ENCODE measurements at places on chromosomes 2 and 18. TPM values are rescaled to one million over a fixed set of nuclear protein-coding genes. Genes with fewer than 3 reads are reported as not detected.
A peak's percentile ranks its signal among the peaks of the same experiment; 100 is the strongest.

Gene LIPG
- 13.2 TPM for total RNA-seq

Gene LAMA1
- 95.4 TPM for total RNA-seq

Gene TXNDC2
- not detected for total RNA-seq

Gene KCNK3
- total RNA-seq: not detected

GRCh38 chr18:8734496-8734895 is 29.1 kb downstream of the MTCL1 start:
- no peak for DNase-seq

DNA sequence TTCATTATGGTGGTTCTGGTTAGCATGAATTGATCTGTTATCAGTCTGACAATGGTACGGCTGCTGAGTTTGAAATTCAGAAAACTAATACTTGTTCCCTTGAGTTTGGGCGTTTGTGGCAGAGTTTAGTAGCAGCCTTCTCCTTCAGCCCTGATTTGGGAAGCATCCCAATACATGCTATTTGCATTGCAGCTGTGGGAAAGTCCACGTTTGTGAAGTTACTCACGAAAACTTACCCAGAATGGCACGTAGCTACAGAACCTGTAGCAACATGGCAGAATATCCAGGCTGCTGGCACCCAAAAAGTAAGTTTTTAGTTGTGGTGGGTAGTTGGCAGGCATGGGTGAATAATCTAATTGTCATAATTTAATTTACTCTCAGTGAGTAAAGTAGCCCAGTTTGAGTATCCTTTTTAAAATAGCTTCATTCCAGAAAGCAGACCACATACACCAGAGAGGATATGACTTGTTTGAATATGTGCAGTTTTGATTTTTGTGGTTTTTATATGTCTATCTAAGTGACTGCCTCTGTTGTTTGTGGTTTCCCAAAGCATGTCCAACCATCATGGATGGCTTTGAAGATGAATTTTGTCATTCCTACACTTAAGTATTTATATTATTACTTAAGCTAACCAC is 12.2 kb downstream of the DGUOK start:
- no peak for DNase-seq

DNA sequence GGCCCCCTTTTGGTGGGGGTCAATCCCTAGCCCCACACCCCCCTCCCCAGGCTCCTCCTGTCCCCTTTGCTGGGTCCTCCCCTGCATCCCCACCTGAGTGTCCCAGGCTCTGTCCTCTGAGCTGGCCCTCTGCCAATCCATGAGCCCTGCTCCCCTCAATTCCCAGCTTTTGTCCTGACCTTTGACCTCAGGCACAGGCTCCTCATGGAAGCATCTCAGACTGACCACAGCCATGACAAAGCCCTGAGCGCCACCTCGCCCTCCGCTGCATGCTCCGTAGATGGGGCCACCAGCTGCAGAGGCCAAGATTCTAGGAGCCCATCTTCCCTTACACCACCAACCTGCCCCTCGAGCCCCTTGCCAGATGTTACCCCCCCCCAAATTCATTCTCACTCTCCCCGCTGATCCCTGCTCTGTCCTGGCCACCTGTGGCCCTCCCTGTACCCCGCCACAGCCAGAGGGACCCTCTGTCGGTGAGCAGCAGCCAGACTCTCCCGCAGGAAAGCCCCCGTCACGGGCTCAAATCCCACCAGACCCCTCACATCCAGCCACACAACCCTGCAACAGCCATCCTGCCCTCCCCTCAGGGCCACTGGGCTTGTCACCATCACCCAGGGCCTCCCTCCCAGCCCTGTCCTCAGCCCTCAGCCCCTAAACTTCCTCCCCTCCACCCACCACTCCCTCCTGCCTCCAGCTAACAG is 206.0 kb downstream of the MGAT5 start:
- DNase-seq: no peak

- no peak for DNase-seq
These were observed 3.6 kb downstream of the ZAP70 start for GRCh38 chr2:97716695-97717612.

GRCh38 chr2:200345975-200346374 is 39.5 kb downstream of the SPATS2L start:
- no peak for DNase-seq

DNA sequence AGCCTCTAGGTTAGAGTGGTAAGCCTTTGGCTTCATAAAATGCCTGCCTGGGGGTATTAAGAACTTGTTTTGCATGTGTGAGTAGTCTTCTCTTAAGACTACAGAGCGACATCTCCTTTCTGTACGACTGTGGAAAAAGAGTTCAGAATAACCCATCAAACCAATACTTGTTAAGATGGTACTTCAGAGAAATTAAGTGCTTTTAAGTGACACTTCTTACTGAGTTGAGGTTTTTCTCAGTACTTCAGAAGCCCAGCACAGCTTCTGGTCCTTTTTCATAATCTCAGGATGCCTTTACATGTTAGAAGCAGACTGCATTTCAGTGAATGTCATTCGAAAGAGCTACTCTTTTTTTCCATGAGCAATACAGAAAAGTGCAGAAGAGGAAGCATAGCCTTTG is 10.8 kb downstream of the XRCC5 start:
- no peak for DNase-seq

DNA sequence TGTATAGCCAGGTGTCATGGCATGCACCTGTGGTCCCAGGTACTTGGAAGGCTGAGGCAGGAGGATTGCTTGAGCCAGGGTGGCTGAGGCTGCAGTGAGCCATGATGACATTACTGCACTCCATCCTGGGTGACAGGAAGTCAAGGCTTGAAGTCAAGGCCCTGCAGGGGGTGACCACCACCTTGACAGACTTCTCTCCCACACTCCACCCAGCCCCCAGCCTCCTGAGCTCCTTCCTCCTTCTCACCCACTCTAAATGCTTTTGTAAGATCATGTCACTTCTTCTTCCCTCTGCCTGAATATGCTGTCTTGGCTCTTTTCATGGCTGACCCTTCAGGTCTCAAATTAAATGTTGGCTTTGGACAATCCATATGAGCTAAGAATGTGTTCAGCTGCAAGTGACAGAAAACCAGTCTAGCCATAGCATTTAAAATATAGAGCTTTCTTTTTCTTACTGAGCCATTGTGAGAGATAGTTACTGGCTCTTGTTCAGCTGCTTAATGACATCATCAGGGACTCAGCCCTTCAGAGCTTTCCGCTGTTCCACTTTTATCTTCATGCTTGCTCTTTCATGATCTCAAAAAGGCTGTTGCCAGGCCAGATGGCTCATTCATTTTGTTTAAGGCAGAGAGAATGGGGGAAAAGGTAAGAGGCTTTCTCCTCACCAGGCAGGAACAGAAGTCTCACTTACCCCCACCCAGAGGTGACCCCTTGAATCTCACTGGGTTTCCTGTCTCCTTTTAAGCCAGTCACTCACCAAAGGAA is 36.7 kb upstream of the TTC39C start:
- no peak for DNase-seq

DNA sequence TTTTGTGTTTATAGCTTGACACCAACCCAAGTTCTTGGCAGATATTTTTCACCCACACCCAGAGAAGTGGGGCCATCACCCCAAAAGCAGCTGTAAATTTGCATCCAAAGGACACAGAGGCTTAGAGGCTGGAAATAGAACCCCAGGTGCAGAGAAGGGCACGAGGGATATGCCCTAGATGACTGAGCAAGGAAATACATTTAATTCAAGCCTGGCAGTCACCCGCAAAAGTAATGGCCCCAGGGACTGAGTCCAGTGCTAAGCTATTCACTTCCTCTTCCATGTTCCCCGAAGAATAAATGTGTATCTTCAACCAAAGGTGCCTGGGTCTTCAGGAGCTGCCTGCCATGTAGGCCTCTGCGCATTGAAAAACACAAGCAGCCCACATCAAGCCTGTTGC is 14.0 kb upstream of the REG3G start:
- no peak for DNase-seq

- no peak for DNase-seq
These were observed 49.2 kb upstream of the FRZB start for GRCh38 chr2:182915369-182916326.

GRCh38 chr2:142339261-142339660 is 208.4 kb upstream of the LRP1B start:
- DNase-seq: no peak

GRCh38 chr2:216371721-216372702 is at the start of gene MARCHF4:
TSS of gene MARCHF4 (minus strand) at chr2:216372483. CDS start at chr2:216370260, 2,223 bp downstream.
- DNase-seq: peak; percentile 89

DNA sequence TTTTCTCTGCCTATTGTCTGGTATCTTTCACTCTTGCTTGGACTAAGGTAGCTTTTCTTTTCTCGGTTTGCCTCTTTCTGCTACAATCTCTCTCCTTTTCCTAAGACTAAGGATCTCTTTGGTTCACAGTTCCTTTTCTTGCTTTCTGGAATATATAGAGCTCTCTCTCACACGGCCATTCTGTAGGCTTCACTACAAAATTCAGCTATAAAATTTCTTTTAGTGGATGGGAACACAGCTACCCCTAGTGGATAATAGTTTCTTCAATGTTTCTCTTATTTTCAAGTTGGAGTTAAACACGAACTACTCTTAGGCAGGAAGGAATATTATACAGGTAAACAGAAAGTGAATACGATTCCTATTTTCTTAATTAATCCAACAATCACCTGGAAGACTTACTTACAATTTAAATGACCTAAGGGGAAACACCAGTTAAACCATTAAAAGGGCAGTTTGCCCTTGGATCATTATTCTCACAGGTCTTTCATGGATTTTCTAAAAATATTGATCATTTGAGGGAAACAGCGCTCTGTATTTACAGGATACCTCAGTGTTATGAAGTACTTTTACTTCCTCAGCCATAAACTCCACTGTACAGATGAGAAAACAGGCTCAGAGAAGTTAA is 140.5 kb downstream of the LRP2 start:
- DNase-seq: no peak

- DNase-seq: no peak
These were observed 310.5 kb downstream of the PTPRM start for GRCh38 chr18:7877609-7878008.

DNA sequence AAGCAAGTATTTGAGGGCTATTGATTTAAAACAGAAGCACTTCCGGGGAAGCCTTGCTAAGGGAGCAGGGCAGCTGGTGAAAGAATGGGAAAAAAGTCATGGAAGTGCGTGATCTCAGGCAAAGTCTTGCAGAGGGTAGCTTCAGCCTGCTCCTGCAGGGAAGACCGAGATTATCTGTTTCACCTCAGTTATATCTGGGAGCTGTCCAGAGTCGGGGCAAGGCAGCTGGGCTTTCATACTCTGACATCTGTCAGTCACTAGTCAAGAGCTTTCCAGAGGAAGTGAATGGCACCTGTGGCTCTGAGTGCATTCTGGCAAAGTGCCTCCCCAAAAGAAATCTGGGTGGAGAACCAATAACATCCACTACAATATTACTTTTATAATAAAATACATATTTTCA is 8.7 kb downstream of the NXPH2 start:
- peak; percentile 34 for DNase-seq

DNA sequence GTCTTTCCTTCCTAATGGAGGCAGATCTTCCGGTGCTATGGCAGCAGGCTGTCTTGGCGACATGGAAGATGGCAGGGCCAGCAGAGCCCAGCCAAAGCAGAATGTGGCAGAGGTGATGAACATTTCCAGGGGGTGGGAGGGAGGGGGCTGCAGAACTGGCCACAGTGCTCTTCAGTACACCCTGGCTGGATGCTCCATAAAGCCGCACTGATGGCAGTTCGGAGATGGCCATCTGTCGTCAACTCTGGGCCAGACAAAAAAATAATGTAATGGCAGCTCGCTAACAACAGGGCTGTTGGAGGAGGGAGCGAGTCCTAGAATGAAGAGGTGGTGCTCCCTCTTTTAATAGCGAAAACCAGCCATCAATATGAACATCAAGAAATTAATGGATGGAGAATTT is 271.0 kb downstream of the ZNF521 start:
- DNase-seq: no peak

- no peak for DNase-seq
These were observed 40.1 kb downstream of the FBXO48 start for GRCh38 chr2:68426848-68427579.

GRCh38 chr2:117557626-117558025 is 256.9 kb upstream of the DDX18 start:
- DNase-seq: no peak

- DNase-seq: peak; percentile 5
These were observed 43.0 kb upstream of the SLC1A4 start for GRCh38 chr2:64945973-64946768.

DNA sequence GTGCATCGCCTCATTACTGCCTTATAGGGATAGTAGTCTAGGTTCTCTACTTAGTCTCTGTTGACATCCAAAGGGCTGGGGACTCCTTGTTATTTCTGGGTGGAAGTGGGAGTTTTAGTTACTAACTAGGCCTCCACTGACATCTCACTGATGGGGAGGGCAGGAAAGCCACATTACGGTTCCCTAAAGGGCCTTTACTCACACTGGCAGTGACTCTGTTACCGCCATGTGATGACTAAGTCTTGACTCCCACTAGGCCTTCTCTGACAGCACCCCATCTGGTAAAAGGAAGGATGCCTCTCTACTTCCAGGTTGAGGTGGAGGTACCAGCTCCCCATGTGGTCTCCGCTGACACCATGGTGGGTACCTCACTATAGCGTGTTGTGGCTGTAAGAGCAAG is 14.0 kb upstream of the BCL2L11 start:
- no peak for DNase-seq

DNA sequence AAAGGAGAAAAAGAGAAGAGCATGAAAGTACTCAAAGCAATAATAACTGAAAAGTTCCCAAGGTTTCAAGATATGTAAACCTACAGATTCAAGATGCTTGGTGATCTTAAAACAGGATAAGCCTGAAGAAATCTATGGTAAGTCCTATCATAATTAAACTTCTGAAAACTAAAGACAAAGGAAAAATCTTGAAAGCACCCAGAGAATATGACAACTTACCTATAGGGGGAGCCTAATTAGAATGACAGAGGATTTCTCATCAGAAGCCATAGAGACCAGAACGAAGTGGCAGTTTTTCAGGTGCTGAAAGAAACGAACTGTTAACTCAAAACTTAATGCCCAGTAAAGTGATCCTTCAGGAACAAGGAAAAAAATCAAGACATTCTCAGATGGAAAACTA is 59.7 kb downstream of the XDH start:
- DNase-seq: no peak

- DNase-seq: no peak
These were observed 270.6 kb upstream of the MMADHC start for GRCh38 chr2:149858216-149858615.

DNA sequence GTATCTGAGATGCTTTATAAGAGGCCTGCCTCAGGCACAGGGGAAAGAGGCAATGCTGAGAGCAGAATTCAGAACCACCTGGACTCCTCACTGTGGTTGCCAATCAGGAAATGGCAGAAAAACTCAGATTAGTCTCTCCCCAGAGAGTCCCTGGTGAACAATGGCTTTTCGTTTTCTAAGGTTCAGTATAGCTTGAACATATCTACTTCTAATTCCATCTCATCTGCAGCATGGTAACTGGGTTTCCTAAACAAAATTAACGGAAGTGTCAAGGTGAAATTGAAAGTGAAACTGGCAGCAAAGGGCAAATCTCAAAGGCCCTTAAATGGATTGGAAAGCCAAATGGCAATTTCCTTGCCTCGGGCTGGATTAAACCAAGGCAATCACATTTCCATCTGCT is 480.2 kb upstream of the ACVR2A start:
- DNase-seq: no peak

DNA sequence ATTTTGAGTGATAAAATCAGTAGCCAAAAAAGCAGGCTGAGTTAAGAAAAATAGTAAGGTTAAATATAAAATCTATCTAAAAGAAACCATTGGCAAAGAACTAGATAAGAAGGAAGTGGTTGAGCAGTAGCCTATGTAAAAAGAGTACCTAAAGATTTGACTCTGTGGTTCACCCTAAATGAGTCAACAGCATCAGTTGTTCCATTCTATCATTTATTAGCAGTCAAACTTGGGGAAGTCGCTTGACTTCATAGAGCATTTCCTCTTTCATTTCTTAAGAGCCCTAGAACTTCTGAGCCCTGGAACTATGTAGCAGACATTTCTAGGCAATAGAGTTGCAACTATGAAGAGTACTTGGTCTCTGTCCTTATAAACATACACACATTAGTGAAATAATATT is 381.7 kb downstream of the NUP35 start:
- DNase-seq: no peak

Data from neural progenitor cell (in vitro differentiated cells).